ENCODE measurements at places on chromosomes 7 and 10.

GRCh38 chr7:152054367-152055230, 29.1 kb downstream of the GALNT11 start:
- DNase-seq: no peak

DNA sequence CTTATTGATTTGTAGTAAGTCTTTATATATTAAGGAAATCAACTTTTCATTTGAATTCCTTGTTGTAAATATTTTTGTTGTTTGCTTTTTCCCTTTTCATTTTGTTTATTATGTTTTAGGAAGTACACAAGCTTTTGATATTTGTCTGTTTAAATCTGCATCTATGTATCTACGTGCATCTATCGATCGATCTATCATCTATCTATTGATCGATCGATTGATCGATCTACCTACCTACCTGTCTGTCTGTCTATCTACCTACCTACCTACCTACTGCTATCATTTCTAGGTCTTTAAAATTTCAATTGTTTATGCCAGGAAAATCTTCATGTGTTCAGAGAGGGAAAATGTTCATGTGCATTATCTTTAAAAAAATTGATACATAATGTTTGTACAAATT, 216.8 kb upstream of the MTPN start:
- DNase-seq: no peak

DNA sequence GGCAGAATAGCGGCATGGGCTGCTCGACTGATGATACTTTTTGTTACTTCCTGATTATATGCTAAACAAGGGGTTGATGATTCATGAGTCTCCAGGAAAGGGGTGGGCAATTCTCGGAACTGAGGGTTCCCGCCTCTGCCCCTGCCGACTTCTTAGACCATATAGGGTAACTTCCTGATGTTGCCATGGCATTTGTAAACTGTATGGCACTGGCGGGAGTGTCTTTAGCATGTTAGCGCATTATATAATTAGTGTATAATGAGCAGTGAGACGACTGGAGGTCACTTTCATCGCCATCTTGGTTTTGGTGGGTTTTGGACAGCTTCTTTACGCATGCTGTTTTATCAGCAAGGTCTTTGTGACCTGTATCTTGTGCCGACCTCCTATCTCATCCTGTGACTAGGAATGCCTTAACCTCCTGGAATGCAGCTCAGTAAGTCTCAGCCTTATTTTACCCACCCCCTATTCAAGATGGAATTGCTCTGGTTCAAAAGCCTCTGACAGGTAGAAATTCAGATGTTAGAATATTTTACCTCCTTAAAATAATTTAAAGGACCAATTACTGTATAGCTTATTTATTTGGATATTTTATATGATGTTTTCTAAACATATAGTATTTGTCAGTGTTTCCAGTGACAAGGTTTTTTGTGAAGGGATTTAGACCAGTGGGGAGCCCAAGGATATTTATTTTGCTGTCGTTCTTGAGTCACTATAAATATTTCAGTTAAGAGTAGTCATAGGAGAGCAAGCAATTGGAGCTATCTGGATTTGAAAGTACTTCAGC, 90.1 kb upstream of the PIK3CG start:
- DNase-seq: no peak

GRCh38 chr10:2990764-2991163, 76.6 kb upstream of the PFKP start:
- no peak for DNase-seq

DNA sequence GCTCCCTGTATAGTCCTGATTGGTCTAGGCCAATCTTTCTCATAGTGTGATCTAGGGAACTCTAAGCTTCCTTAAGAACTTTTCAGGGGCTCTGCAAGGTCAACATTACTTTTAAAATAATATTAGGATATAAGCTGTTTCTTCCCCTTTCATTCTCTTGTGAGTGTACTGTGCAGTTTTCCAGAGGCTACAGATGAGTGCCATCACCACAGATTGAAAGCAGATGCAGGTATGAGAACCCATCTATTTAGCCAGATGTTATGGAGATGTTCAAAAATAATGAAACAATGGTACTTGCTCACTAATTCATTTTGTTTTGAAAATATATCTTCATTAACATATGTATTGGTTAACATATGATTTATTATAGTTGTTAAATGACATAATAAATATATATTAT, 169.2 kb upstream of the SEMA3A start:
- DNase-seq: no peak

DNA sequence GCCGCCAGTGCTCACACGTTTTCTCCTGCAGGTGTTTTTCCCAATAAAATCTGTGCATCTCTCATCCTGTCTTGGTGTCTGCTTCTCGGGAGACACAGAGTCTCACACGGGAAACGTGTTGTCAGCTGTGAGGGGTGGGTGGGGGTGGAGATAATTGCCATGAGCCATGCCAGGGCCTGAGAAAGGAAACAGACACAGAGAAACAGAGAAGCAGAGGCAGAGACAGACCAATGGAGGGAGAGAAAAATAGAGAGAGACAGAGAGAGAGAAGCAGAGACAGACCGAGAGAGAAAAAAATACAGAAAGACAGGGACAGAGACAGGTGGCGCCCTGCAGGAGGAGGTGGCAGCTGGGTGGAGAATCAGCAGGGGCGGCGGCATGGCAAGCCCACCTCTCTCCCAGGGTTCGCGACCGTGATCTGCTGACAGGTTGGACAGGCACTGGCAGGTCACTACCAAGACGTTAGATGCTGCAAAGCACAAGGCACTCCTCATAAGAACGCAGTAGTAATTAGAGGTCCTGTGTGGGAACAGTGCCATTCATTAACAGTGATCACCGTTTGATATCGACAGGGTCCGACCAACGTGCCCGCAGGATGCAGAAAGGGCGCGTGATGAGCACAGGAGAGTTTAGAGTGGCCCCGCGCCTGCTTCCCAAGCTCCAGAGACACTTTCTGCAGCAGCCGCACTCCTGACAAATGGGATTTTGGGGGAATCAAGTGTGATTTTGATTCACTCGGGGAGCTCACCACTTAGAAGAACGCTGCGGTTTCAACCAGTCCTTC, 70.5 kb upstream of the INSIG1 start:
- DNase-seq: no peak

GRCh38 chr7:17402628-17403278, 104.3 kb downstream of the AHR start:
- no peak for DNase-seq

GRCh38 chr7:18020138-18020715, 7.4 kb downstream of the PRPS1L1 start:
- DNase-seq: no peak

GRCh38 chr7:12730523-12730922, 43.1 kb downstream of the ARL4A start:
- DNase-seq: no peak

DNA sequence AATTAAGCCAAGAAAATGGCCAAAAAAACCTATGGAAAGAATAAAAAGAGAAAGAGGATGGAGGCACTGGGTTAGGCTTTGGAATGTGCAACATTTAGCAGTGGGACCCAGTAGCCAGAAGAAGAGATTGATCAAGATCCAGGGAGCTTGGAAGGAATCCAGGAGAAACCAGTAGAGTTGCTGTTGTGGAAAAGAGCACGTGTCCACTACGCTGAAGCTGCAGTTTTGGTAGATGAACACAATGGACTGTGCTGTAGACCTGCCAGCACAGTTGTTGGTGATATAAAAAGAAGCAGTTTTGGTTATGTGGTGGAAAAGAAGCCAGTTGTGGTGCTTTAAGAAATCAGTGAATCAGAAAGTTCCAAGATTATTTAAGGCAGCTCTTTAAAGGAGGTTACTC, 802.2 kb upstream of the POM121L12 start:
- DNase-seq: no peak

DNA sequence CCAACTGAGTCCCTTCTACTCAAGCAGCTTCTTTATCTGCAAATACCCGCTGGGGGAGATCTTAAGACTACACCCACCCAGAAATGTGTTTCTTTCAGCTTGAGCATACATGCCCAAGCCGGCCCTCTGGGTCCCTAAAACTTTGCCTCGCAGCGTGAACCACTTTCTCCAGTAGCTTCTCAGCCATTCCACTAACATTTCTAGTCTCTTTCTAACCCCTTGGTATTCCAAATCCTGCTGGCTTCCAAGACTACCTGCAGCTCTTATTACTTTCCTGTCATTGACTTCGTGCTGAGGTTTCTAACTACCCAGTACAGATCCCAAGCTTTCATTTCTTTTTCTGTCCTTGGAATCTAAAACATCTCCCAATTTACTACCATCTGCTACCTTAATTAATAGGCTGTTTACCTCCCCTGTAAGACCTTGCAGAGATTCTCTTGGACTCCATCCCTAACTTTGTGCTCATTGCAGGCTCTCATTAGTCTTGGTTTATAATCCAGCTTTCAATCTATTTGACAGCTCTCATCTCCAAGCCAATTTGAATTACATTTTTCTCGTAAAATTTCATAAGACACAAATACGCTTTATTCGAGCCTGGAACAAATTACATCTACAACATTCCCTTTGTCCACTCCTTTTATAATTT, 153.6 kb downstream of the FGFR2 start:
- no peak for DNase-seq

- no peak for DNase-seq
These were observed 83.6 kb downstream of the RNF216 start for GRCh38 chr7:5697754-5698424.

GRCh38 chr7:3568516-3568915, 267.5 kb downstream of the SDK1 start:
- no peak for DNase-seq

DNA sequence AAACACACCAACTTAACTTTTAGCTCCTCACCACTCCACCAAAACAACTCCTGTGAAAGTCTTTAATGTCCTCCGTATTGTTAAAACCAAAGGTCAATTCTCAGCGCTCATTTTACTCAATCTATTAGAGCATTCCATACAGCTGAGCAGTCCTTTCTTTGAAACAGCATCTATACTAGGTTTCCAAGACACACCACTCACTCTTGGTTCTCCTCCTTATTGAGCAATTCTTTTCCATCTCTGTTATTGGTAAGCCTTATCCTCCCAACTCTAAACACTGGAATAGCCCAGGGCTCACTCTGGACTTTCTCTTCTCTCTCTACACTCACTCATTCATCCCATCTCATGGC, 34.9 kb downstream of the COA1 start:
- no peak for DNase-seq

DNA sequence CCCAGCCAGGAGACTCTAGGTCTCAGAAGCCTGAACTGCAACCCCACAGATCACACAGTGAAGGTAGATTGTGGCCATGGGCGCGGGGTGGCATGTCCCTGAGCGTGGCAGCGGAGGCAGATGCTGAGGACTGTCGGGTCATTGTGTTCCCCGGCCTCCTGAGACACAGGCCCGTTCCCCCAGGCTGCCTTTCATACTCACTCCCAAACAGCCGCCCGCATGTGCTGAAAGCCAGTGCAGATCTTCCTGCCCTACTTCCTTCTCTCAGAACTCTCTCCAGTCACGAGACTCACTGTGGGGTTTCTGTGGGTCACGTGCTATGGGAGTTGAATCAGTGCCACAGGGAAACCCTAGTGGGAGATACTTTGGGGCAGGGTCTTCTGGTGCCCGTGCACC, 48.0 kb downstream of the ZNF467 start:
- DNase-seq: no peak

DNA sequence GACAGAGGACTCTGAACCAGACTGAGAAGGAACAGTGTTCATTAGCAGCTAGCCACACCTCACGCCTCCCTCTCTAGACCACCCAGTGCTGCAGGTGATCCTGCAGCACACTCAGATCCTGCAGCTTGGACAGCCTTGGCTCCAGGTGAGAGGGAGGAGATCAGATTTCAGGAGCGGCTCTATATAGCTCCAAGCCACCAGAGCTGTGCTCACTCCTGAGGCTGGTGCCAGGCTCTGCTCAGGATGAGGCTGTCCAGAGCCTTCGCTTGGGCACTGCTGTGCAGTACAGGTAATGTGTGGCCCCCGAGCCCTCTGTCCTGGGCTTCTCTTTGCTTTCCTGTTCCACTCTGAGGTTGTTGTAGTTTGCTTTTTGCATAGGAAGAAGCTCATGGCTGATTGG, 42.4 kb downstream of the C10orf120 start:
- DNase-seq: no peak

DNA sequence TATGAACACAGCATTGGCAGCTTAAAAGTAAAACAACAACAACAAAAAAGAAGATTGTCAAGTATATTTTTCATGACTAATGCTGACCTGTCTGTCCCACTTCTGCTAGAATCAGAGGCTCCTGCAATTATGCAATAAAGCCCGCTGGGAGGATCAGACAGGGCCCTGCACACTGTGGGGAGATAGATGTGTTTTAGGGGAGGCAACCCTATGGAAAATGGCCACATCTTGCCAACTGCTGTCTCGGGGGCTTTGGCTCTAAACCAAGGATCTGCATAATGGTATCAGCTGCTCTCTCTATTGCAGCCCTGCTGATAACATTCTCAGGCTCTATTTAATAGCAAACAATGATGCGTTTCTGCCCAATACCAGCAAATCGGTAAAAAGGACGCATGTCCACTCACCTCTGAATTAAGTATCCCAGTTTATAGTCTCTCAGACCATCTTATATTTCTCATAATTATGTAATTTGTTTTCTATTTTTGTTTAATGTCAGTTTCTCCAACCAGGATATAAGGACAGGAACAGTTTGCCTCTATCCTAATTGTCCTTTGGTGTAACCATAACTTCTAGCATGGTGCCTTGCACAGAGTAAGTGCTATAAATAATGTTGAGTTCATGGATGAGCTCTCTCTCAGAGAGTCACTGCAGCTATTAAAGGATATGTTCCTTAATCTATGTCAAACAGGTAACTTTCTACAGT, 15.3 kb upstream of the PRKAR2B start:
- DNase-seq: no peak

GRCh38 chr10:49509771-49510303, 29.1 kb downstream of the ERCC6 start:
- DNase-seq: no peak

GRCh38 chr10:117539361-117539773, 3.2 kb upstream of the EMX2 start:
- DNase-seq: no peak

DNA sequence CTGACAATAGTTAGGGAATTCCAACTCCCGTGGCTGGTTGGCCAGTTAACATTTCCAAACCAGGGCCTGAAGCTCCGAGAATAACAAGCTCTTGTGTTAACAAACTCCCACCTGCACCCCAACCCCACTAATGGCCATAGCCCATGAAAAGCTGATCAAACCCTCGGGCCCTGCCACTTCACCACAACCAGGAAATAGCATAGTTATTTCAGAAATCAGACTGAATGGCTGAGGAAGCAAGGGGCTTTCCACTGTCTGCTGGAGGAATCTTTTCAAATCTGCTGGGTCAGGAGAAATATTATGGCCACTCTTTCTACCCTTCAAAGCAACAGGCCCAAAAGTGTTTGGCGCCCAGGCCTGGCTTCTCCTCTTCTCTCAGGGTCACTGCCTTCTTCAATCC, 145.6 kb downstream of the GLCCI1 start:
- no peak for DNase-seq

- no peak for DNase-seq
These were observed 422.8 kb downstream of the EXOC4 start for GRCh38 chr7:133675510-133676218.

DNA sequence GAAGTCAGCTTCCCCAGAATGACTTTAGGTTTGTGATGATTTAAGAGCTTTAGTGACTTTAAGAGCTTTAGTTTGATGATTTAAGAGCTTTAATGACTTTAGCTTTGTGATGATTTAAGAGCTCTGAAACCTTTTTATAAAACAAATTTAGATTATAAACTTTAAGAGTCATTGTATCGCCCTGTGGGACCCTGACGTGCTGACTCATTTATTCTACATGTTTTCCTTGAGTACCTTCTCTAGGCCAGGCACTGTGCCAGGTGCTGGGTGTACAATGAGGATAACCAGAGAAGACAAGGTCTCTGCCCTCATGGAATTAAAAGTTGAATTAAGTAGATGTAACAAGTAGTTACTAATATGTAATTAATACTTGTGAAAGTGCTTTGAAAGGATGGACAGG, 45.4 kb downstream of the CNNM1 start:
- no peak for DNase-seq

GRCh38 chr7:100546129-100546925, 7.3 kb downstream of the AGFG2 start:
- DNase-seq: no peak

All from T follicular helper cell (primary cell).